A549 treated with CpdA at 1 μM for 4 hours (cell line): ENCODE measurements at places on chromosomes 16 and 17. TPM values are rescaled to one million over a fixed set of nuclear protein-coding genes. Genes with fewer than 3 reads are reported as not detected.

Gene CACNG5
- 0.03 TPM in 1 of 5 replicates, not detected in the others for total RNA-seq

Gene KRTAP4-9
- not detected in 5 replicates for total RNA-seq

Gene HSD11B2
- 1.5 to 1.8 TPM (median 1.6 TPM) in 5 replicates for total RNA-seq

Gene TBC1D3K
- total RNA-seq, result not detected in 5 replicates

Gene CTRL
- total RNA-seq, result 1.6 to 2.7 TPM (median 1.8 TPM) in 5 replicates

Gene KREMEN2
- total RNA-seq, result 1.1 to 2.3 TPM (median 1.9 TPM) in 5 replicates

Gene KRTAP9-2
- total RNA-seq, result not detected in 5 replicates

Gene BAIAP3
- 0.75 to 2.8 TPM (median 0.86 TPM) in 5 replicates for total RNA-seq

Gene ABCA8
- 0.10 to 0.44 TPM (median 0.23 TPM) in 5 replicates for total RNA-seq

Gene SPAG9
- 77.1 to 98.2 TPM (median 82.8 TPM) in 5 replicates for total RNA-seq

Gene FA2H
- 34.7 to 45.6 TPM (median 38.1 TPM) in 5 replicates for total RNA-seq

Gene CALCOCO2
- 60.6 to 81.8 TPM (median 75.8 TPM) in 5 replicates for total RNA-seq

Gene RIPOR1
- 35.5 to 51.5 TPM (median 44.3 TPM) in 5 replicates for total RNA-seq

Gene TEX19
- 0.22 to 0.59 TPM (median 0.33 TPM) in 5 replicates for total RNA-seq

Gene ACSM3
- total RNA-seq, result 3.3 to 6.0 TPM (median 4.7 TPM) in 5 replicates

Gene EVI2B
- 0.11 to 0.17 TPM (median 0.14 TPM) in 4 of 5 replicates, not detected in the other for total RNA-seq

Gene RHBDL1
- 1.0 to 1.6 TPM (median 1.5 TPM) in 5 replicates for total RNA-seq

Gene CASKIN1
- total RNA-seq, result 0.44 to 3.9 TPM (median 0.57 TPM) in 5 replicates

Gene OMG
- not detected in 5 replicates for total RNA-seq

Gene OTOP3
- not detected in 5 replicates for total RNA-seq

Gene SNX20
- total RNA-seq, result not detected in 5 replicates

Gene FOXC2
- 1.6 to 2.2 TPM (median 2.1 TPM) in 5 replicates for total RNA-seq

Gene FSCN2
- total RNA-seq, result 0.61 to 2.0 TPM (median 0.89 TPM) in 5 replicates

Gene FBXL19
- 16.3 to 25.2 TPM (median 21.8 TPM) in 5 replicates for total RNA-seq

Gene PRSS21
- total RNA-seq, result 0.11 to 0.19 TPM (median 0.12 TPM) in 3 of 5 replicates, not detected in the others

Gene ASPA
- not detected in 5 replicates for total RNA-seq

Gene PDILT
- not detected in 5 replicates for total RNA-seq

Gene KRTAP2-2
- total RNA-seq, result not detected in 5 replicates

Gene USB1
- 96.6 to 105 TPM (median 101 TPM) in 5 replicates for total RNA-seq

Gene TAOK1
- 16.3 to 25.2 TPM (median 23.1 TPM) in 5 replicates for total RNA-seq

Gene AP1G1
- total RNA-seq, result 41.5 to 53.6 TPM (median 47.5 TPM) in 5 replicates

Gene TMEM220
- total RNA-seq, result 2.2 to 3.6 TPM (median 2.7 TPM) in 5 replicates

Gene RPL27
- 2,853 to 3,460 TPM (median 3,163 TPM) in 5 replicates for total RNA-seq
